ENCODE measurements at places on chromosomes 1 and 21.

DNA sequence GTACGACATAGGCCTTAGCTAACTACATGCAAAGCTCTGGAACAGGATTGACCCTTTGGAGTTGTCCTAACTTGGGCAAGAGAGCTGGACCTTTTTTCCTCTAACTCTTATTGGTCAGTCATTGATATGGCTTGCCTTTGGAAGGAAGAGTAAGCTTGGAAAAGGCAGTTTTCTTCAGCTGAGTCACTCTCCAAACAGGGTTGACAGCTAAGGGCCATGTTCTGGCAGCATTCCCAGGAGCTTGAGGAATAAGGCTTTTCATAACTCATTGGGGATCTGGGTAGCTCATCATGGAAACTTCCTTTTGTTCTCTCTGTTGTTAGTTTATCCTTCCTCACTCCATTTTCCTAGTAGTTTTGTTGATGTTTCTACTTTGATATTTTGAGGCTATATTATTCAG, 14.5 kb upstream of the ERRFI1 start:
- DNase-seq, result no peak

GRCh38 chr1:4126731-4127591, 226.9 kb upstream of the C1orf174 start:
- DNase-seq, result no peak

- DNase-seq, result peak; percentile 58
Measured at GRCh38 chr1:87953732-87954344, 625.2 kb downstream of the LMO4 start.

GRCh38 chr1:89791064-89791726, 29.6 kb upstream of the LRRC8D start:
- DNase-seq, result no peak

- DNase-seq, result no peak
Measured at GRCh38 chr1:178393370-178393769, 103.4 kb downstream of the CLEC20A start.

- no peak for DNase-seq
Measured at GRCh38 chr1:98405581-98406074, 255.9 kb upstream of the SNX7 start.

- DNase-seq, result no peak
Measured at GRCh38 chr1:14267991-14268390, 330.5 kb upstream of the KAZN start.

- DNase-seq, result no peak
Measured at GRCh38 chr1:54229281-54229891, 29.4 kb downstream of the MRPL37 start.

DNA sequence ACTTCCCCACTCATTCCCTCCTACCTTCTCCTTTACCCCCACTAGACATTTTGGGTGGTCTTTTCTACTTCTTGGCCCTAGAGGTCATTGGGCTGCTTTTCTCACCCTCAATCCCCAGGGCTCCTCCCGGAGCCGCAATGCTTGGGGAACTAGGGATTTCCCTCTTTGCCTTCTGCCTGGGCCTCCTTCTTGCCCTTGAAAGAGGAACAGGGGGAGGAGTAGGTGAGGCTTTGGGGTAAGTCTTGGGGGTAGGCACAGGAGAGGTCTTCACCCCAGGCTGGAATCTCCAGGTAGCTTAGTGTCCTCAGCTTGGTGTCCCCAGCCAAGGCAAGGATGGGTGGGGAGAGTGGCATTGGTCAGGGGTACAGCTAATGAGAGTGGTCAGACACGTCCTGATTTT, 56.2 kb upstream of the EPS8L3 start:
- no peak for DNase-seq

- no peak for DNase-seq
Measured at GRCh38 chr1:60575326-60575977, 501.9 kb upstream of the C1orf87 start.

- DNase-seq, result no peak
Measured at GRCh38 chr1:66271216-66271903, 262.6 kb upstream of the SGIP1 start.

DNA sequence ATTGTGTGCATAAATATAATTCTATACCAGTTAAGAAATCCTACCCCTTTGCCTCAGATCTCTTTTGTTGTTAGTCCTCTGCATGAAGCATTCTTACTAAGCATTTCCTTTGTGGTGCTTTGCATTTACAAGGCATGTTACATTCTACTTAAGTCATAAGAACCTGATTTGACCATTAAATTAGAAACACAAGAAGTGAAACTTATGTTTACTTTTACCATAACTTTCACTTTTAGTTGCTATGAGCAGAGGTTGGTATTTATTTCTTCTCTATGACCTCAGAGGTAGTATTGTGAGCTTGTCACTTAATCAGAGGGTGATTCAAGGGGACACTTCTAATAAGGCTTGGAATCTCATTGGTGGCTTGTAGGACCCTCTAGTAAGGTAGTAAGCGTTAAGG, 9.0 kb downstream of the FAM20B start:
- DNase-seq, result no peak

- DNase-seq, result no peak
Measured at GRCh38 chr1:56019922-56020321, 559.4 kb downstream of the PLPP3 start.

GRCh38 chr1:234386122-234386521, 12.9 kb downstream of the COA6 start:
- DNase-seq, result no peak

DNA sequence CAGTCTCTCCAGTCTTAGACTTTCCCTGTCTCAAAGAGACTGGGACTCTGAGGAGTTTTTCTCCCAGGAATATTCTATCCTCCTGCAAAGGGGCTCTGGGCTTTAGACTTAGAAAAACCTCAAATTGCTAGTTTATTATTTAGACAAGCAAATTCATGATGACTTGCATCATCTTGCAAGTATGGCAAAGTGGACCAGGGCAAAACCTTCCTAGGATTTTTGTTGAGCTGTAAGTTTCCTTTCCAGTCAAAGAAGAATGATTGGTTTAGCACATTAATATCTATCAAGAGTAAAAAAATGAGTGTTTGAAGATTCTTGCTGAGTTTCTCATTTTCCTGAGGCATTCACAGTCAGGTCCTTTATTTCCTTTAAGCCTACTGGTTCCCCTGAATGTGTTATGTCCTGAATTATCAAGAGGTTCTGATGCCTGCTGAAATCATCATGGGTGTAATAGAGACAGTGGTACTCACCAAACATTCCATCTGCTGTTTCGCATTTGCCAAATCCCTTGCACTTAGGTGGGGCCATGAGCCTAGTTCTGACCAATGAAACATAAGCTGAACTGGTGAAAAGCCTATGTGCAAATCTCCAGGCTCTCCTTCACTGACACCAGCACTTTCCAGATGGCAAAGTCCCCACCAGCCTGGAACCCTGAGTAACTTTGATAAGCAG, 25.2 kb upstream of the SPAG17 start:
- no peak for DNase-seq

GRCh38 chr1:53129891-53130597, 12.4 kb downstream of the SLC1A7 start:
- no peak for DNase-seq

DNA sequence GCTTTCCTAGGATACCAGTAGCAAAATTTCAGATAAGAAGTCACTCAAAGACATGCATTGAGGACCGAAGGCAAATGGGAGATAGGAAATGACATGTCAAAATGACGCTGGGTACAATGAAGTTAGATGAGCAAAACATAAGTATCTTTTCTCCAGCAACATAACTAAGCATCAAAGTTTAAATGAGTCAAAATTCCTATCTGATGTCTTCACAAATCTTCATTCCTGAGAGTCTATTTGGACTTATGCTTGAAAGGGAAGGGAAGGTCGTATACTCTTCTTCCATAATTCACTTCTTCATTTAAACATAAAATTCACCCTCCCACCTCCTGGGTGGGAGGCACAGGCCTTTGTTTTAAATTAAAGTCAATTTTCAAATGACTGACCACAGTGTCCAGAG, 4.1 kb upstream of the TMEM81 start:
- DNase-seq, result no peak

DNA sequence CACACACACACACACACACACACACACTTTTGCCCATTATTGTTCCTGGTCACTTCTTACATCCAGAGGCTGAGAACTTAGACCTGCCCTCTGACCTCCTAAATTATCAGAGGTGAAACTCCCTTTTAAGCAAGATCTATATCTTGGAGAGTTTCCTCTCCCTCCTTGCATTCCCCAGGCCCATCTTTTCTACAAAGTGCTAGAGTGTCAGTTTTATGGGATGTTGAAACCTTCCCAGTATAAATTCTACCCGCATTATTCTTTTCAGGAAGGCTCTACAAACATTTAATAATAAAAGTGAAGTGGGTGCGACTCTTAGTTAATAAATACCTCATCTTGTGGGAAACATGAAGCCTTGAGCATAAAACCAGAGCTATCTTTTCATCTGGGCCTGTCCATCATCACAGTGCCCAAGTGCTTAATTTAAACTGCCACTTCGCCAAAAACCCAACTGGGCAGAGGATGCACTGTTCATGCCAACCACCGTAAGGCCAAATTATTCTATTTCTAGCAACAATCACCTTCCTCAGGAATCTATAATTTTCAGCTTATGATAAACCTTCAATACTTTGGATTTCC, 458.2 kb upstream of the RUNX1 start:
- no peak for DNase-seq

DNA sequence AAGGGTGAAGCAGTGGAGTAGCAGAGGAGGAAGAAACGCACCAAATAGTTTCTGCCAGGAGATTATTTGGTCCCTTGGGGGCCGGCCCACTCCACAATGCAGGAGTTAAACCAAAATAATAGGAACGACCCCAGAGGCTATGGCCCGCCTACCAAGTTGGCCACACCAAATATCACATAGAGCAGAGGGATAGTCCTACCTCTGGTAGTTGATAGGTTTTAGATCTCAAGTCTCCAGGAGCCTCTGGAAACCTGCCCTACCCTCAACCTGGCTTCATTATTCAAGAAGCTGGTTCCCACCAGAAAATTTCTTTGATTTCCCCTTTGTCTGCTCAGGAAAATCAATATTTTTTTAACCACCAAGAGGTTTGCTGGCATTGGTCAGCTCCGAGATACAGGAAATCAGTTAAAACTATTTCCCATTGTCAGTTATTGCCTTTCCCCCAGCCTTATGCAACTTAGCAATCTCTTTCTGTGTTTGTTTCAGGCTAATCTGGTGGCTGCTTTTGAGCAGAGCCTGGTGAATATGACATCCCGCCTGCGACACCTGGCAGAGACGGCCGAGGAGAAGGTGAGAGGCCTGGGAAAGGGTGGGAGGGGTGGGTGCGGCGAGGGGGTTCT, 35.5 kb upstream of the IPO9 start:
- no peak for DNase-seq

- DNase-seq, result no peak
Measured at GRCh38 chr1:25869909-25870606, 5.5 kb downstream of the PAQR7 start.

- no peak for DNase-seq
Measured at GRCh38 chr1:190540366-190540765, 62.7 kb upstream of the BRINP3 start.

DNA sequence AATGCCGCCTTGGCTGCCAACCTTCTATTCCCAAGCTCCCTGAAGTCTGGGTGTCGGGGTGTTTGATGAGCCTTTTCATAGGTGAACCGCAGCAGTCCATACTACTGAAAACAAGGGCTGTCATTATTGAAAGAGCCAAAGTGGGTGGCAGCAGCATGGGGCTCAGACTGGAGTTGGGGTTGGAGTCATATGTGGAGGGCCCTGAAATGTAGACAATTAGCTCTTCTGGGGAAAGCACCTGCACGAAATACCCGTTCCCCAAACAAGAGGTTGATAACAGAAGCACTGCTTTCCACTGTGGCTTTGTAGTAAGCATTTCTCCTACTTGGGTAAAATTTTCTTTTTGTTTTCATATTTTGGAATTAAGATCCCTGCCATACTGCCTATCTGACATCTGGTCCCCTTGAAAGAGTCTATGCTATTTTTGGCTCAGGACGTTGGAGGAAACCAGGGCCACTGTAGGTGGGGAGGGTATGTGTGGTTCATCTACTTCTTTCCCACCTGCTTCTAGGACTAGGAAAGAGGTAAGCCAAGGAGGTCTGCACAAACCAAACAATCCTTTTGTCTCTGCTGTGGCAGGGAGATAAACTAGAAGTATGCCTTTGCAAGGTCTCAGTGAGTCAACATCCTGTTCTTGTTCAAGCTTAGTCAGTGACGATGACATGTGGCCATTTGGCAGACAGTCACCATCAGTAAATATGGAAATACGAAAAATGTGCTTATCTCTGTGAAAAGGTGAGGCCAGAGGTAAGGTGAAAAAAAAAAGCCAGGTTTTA, 197.0 kb upstream of the UBE2U start:
- DNase-seq, result no peak

DNA sequence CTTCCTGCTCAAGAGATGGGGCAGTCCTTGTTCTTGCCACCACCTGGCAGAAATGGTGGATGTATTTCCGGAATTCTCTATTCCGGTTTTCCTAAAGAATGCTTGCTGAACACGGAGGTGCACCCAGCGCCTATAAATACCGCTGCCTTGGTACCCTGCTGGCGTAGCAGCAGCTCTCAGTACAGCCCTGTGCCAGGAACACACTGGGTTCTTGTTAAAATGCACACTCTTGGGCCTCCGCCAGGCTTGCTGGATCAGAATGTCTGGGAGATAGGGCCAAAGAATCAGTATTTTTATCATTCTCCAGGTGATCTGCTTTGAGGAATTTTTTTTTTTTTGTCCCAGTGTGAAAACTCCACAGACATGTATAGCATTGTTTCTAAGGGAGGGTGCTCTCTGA, 54.2 kb downstream of the IGSF5 start:
- DNase-seq, result no peak

DNA sequence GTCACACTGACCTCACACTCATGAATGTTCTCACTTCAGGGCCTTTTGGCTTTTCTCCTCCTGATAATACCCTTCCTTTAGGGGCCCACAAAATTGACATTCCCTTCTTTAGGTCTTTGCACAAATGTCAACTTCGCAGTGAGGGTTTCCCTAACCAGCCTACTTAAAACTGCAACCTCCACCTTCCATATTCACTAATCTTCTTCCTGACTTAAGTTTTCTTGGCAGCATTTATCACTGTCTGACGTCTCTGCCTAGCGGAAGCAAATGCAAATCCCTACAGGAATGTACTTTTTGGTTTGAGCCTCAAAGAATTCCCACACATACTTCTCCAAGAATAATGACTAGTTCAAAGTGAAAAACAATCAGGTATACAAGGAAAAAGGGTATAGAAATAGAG, 32.8 kb downstream of the INTS7 start:
- no peak for DNase-seq

- DNase-seq, result no peak
Measured at GRCh38 chr1:117124661-117125060, 3.1 kb upstream of the TRIM45 start.

DNA sequence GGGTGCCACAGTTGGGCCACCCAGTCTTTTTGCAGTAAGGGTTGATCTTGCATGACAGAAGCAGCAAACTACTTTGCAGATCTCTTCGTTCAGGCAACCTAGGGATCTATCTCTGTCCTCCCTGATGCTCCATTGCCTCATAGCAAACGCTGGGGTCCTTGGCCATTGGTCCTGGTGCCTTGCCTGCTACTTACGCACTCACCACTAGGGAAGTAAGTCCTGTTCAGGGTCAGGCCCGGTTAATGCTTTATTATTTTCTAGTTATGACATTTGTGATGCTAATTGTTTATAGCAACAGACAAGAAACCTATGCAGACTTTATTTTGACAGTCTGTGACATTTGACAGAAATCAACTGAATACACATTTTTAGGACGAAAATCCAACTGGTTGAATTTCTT, 326.5 kb upstream of the FMN2 start:
- no peak for DNase-seq

GRCh38 chr1:167518331-167518700, at the start of gene CD247:
Gene CD247 (minus strand): TSS chr1:167518529. CDS start chr1:167518465, 64 bp downstream.
- DNase-seq, result peak; percentile 81
